Panc1 (cell line): ENCODE measurements at places on chromosomes 1 and 21. TPM values are rescaled to one million over a fixed set of nuclear protein-coding genes. Genes with fewer than 3 reads are reported as not detected.

SPRTN gene
- total RNA-seq: 20.0 TPM

IQCC gene
- 4.4 TPM for total RNA-seq

NCAM2 gene
- total RNA-seq: 2.2 TPM

PDE9A gene
- 0.72 TPM for total RNA-seq

GSTM1 gene
- total RNA-seq: not detected

PLEKHN1 gene
- total RNA-seq: 9.8 TPM

RAD54L gene
- 29.4 TPM for total RNA-seq

CCT8 gene
- total RNA-seq: 160 TPM

CELA3A gene
- total RNA-seq: 5.9 TPM

TXNDC12 gene
- 77.5 TPM for total RNA-seq

HSPA6 gene
- 0.44 TPM for total RNA-seq

PADI2 gene
- 507 TPM for total RNA-seq

ST6GALNAC3 gene
- 0.03 TPM for total RNA-seq

PROX1 gene
- total RNA-seq: 0.13 TPM

RCC1 gene
- 61.2 TPM for total RNA-seq

BATF3 gene
- 2.4 TPM for total RNA-seq

GJA8 gene
- total RNA-seq: not detected

PAQR6 gene
- 0.92 TPM for total RNA-seq
